Fibroblast of skin of left quadriceps (primary cell): ENCODE measurements at places on chromosomes 5 and 9.

- DNase-seq = no peak
Observed at GRCh38 chr5:123696921-123697341, 185.0 kb downstream of the CSNK1G3 start.

- no peak for DNase-seq
Observed at GRCh38 chr9:133470427-133470924, 8.4 kb downstream of the SLC2A6 start.

- no peak for DNase-seq
Observed at GRCh38 chr5:2303431-2304100, 420.8 kb upstream of the IRX4 start.

DNA sequence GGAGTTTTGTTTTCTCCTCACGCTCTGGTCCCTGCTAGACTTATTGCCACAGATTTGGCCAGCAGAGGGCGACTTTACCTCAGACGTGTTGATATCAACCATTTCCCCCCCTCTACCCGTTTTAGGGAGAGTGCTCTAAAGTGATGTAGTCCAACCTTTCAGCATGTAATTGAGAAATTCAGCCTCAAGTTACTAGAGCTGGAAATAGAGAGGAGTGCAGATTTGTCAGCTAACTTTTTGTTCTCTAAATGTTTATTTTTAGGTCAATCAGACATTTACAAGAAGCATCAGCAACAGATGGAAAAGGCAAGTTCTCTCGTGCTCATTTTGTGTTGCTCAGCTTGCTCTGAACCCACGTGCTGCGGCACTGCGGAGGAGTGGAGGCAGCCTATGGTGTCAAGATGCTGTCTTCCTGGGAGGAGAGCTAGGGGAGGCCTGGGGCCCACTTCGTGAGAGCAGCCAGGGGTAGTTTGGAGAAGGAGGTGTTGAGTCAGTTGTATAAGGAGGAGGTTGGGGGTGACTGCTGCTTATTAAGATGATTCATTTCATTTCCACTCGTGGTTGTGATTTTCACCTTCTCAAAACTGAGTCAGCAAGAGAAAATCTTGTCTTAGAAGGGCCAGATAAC is 53.6 kb downstream of the GPR107 start:
- peak; percentile 67 for DNase-seq

DNA sequence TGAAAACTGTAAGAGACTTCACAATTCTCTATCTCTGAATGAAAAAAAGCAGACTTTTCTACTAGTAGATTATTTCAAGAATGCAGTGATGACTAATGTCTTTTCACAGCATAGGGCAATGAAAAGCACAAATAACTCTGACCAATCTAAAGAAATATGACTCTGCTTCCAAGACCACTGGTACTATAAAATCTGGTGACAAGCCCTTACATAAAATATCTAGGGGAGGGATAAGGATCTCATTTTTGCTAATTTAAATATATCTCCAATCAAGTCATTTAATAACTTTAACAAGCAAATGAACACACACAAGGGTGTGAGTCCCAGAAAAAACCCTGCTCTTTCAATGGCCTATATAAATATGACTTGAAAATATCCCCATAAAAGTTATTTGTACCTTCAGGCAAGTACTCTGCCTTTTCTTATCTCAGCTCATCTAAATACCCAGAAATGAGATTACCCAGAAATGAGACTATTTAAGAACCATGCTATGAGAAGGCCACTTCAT is 105.2 kb downstream of the GNAQ start:
- DNase-seq = peak; percentile 57

GRCh38 chr5:178058321-178059012 is 54.9 kb upstream of the N4BP3 start:
- no peak for DNase-seq

- no peak for DNase-seq
Observed at GRCh38 chr5:174363934-174364333, 318.4 kb downstream of the NSG2 start.

- no peak for DNase-seq
Observed at GRCh38 chr5:74199005-74199404, 441.5 kb downstream of the ENC1 start.

DNA sequence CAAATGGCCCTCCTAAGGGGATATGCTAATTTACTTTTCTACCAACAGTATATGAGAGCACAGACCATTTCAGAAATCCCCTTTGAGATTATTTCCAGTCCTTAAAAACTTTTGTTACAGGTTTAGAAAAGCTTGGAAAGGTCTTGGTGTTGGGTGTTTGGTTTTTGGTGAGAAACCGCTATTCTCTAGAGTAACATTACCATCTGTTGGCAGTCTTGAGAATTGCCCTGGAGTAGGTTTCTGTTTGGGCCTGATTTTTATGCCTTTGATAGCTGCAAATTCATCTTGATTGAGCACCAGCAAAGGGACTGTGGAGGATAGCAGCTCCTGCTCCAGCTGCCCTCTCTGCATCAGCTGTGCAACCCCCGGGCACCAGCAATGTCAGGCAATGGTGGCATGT is 8.0 kb downstream of the NUDT2 start:
- no peak for DNase-seq

GRCh38 chr9:76987594-76988200 is 31.8 kb upstream of the FOXB2 start:
- DNase-seq = peak; percentile 8

GRCh38 chr9:20562051-20562450 is 60.2 kb downstream of the MLLT3 start:
- DNase-seq = no peak

GRCh38 chr5:177384134-177384533 is at the start of gene SLC34A1:
Gene SLC34A1, plus strand, starts transcription at chr5:177384434. Its CDS starts 1,308 bp downstream, at chr5:177385742.
- no peak for DNase-seq

GRCh38 chr5:154274828-154275185 is 84.3 kb downstream of the GALNT10 start:
- no peak for DNase-seq

DNA sequence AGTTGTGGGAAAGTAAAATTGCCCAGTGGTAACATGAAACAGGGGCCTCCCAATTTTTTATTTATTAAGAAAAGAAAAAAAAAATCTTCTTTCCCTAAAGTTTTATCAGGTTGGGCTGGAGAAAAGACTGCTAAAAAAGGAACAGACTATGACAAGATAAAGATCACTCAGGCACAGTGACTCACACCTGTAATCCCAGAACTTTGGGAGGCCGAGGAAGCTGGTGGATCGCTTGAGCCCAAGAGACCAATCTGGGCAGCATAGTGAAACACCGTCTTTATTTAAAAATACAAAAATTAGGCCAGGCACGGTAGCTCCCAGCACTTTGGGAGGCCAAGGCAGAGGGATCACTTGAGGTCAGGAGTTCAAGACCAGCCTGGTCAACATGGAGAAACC is 312.5 kb downstream of the CETN3 start:
- DNase-seq = no peak

GRCh38 chr5:33523208-33523771 is 82.5 kb downstream of the TARS1 start:
- no peak for DNase-seq

DNA sequence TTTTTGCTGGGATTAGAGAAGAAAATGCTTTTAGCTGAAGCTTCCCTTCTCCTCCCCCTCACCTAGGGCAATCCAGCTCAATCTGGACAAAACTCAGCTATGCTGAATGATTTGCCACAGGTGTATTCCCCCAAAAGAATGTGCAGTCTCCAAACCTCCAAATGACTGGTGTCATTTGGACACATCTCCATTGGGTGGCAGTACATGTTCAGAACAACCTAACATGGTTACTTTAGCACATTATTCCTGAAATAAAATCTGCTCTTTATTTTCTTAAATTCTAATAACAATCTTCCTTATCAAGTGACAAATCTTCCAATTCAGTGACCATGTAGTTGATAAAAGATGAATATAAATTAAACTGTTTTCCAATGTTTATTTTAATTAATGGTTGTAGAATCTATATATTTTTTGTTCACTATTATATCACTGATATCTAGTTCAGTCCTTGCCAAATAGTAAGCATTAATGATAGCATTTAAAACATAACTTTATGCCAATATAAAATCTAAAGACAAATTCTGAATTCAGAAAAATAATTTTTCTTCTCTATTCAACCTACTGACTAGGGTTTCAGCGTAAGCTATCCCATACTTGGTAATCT is 61.3 kb upstream of the MOCS2 start:
- DNase-seq = peak; percentile 21

GRCh38 chr9:128724744-128725211 is 851 bp upstream of the ZDHHC12 start:
- DNase-seq = peak; percentile 54

DNA sequence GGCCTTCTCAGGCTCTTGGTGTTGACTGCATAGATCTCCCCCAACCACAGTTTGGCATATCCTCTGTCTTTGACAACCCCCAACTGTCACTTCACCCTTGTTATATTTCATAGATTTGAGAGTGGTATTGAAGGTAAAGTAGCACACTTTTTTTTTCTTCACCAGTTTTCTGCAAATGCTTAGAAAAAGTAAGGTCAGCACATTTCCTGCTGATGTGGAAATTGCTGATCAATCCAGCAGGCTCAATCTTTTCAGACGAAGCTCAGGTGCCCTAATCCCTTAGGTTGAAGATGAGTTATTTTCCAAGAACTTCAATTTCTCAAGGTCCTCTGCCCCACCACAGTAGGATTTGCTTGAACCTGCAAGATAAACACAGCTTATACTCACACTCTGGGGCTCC is 38.5 kb upstream of the ANKRD31 start:
- no peak for DNase-seq

DNA sequence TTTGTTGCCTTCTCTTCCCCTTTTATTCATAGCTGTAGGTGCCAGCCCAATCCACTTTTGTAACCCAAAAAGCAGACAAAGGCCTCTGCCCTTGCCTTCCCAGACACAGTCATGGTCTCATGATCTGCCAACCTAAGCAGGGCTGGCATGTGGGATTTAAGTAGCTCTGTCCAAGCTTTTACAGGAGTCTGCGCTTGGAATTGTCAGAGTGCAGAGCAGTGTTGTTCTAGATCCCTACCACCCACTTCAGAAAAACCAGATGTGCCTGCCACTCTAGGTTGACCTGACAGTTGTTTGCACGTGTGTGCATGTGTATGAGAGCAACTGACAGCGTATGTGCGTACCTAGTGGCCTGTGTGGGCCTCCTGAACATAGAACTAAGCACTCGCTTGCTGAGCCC is 87.8 kb upstream of the SPRY4 start:
- DNase-seq = no peak

GRCh38 chr9:14797435-14797834 is 74.9 kb upstream of the CER1 start:
- peak; percentile 24 for DNase-seq

DNA sequence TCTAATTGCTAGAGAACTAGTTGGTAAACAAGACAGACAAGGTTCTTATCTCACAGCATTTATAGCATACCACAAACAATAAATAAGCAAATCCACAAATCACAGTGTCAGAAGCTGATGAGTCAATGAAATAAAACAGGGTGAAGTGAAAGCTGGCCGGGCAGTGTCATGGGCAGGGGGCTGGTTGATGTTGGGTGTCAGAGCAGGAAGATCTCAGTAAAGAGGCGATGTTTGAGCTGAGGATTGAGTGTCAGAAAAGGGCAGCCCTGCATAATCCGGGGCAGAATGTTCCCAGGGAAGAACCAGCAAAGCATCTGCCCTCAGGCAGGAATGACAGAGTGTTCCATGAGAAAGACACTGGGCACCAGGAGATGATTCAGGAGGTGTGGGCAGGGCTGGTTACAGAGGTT is 183.4 kb downstream of the GOLPH3 start:
- no peak for DNase-seq

DNA sequence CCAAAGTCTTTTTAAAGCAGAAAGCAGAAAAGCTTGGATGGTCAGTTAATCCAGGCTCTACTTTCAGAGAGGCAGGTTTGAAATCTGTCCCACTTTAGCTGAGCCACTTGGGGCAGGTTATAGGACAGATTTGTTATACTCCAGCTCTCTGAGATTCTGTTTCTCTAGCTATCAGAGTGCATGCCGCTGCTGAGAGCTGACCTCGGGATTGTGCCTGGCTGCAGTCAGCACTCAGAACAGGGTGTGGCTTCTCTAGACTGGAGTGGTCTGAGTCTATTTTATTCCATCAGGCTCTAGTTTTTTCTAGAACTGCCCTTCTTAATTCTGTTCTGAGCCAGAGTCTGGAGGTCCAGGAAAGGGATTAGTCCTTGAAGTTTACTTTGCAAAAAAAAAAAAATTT is 67.7 kb downstream of the NDFIP1 start:
- DNase-seq = no peak
